ENCODE measurements at places on chromosomes 3 and 15. TPM values are rescaled to one million over a fixed set of nuclear protein-coding genes. Genes with fewer than 3 reads are reported as not detected.

- no peak overlapping the region for H3K4me3 ChIP-seq
- H3K27me3 ChIP-seq = no peaks in the 10 kb centered on the region
- peak overlapping the region; percentile 71 for H3K27ac ChIP-seq
- DNase-seq = no peak
- H3K36me3 ChIP-seq = peaks cover 12% of the 10 kb centered on the region
These were observed 77.7 kb downstream of the USP13 start for GRCh38 chr3:179730506-179730905.

DNA sequence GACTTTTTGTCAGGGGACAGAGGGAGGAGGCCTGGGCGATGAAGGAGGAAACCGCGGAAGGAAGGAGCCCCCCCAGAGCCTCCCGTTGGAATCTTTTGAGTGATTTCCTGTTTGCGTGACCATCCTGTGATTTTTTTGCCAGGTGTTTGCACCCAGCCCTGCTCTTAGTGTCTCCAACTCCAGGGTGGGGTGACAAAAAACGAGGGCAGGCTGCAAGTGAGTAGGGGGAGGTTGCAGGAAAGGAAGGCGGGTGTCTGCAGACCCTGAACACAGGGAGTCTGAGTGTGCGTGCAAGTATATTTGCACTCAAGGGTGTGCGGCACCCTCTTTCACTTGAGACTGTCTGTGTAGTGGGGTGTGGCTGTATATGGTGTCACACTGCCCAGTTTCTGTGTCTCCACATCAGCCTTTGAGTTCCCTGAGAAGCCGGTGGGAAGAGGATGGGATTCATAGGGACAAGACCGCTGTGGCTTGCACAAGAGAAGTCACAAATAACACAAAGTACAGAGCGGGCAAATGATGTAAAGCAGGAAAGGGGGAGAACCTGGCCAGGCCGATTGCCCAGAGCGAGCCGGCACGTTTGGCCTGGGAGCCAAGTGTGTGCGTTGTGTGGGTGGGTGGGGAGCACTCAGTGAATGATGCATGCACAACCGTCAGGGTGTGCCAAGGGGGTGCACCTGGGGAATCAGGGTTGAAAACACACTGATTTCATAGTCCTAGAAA lies 6.6 kb downstream of the ISLR2 start:
- H3K36me3 ChIP-seq = no peaks in the 10 kb centered on the region
- no peaks in the 10 kb centered on the region for H3K4me1 ChIP-seq
- H3K27me3 ChIP-seq = peaks cover 70% of the 10 kb centered on the region
- DNase-seq = no peak
- H3K27ac ChIP-seq = no peak overlapping the region
- peak overlapping the region; percentile 46 for H3K4me3 ChIP-seq

DNA sequence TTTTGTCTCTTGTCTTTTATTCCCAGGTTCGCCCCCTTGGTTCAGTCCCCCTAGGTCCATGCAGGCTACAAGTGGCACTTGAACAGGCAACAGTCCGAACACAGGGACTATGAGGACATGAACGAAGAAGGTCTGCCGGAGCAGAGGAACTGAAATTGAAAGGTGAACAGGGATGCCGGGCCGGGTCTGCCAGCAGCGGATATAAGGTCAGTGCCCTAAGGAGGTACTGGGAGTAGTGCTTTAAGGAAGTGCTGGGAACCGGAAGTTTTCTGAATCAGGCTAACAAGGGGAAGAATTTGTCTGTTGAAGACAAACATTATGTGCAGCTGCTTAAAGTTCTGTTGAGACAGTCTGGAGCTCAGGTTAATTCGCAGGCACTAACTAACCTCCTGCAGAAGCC lies 46.8 kb downstream of the LSM3 start:
- no peak overlapping the region for H3K4me3 ChIP-seq
- peaks cover 7% of the 10 kb centered on the region for H3K4me1 ChIP-seq
- DNase-seq = no peak
- no peaks in the 10 kb centered on the region for H3K36me3 ChIP-seq

DNA sequence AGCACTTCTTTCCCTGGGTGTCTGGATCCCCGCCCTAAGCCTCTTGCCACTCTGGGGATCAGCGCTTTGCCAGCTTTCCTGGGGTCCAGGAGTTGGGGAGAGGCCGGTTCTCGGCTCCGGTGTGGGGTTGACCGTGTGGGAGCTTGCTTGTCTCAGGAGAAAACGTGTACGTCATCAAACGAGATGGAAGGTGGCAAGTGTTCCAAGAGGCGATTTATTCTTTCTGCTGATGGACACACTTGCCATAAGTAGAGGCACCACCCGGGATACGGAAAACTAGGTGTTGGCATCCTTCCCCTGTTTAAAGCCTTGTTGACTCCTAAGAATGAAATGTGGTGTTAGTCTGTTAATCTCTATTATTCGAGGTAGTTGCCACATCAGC lies 295 bp downstream of the ZWILCH start:
- H3K4me3 ChIP-seq = peak overlapping the region; percentile 92
- no peaks in the 10 kb centered on the region for H3K27me3 ChIP-seq
- no peak for DNase-seq
- peaks cover 33% of the 10 kb centered on the region for H3K4me1 ChIP-seq

- H3K4me1 ChIP-seq = no peaks in the 10 kb centered on the region
- no peaks in the 10 kb centered on the region for H3K36me3 ChIP-seq
- no peak overlapping the region for H3K4me3 ChIP-seq
- H3K27me3 ChIP-seq = no peaks in the 10 kb centered on the region
These were observed 633.9 kb upstream of the TGFBR2 start for GRCh38 chr3:29972320-29972993.

DNA sequence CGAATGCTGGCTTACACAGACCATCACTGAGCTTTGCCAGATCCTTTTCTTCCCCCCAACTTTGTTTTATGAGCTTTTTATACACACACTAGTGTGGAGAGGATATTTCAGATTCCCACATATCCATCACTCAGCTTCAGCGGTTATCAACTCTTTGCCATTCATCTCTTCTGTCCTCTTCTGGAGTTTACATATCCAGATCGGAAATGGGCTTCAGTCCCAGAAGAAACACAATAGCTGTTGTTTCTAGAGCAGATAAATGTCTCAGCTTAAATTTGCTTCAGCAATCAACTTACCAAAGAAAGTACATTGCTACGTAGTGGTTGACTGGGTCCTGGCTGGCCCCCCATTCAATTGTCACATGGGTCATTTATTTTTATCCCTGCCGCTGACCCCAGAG lies 185.9 kb upstream of the BHLHE40 start:
- no peak for DNase-seq
- no peaks in the 10 kb centered on the region for H3K4me1 ChIP-seq
- peaks cover 48% of the 10 kb centered on the region for H3K36me3 ChIP-seq

- no peaks in the 10 kb centered on the region for H3K27me3 ChIP-seq
- H3K4me1 ChIP-seq = peaks cover 5% of the 10 kb centered on the region
- H3K4me3 ChIP-seq = no peak overlapping the region
These were observed 107.8 kb downstream of the TMCO5A start for GRCh38 chr15:38042211-38042610.

GRCh38 chr3:150391161-150391560 lies 16.9 kb upstream of the TSC22D2 start:
- no peaks in the 10 kb centered on the region for H3K27me3 ChIP-seq
- H3K36me3 ChIP-seq = no peaks in the 10 kb centered on the region
- no peak overlapping the region for H3K4me3 ChIP-seq

DNA sequence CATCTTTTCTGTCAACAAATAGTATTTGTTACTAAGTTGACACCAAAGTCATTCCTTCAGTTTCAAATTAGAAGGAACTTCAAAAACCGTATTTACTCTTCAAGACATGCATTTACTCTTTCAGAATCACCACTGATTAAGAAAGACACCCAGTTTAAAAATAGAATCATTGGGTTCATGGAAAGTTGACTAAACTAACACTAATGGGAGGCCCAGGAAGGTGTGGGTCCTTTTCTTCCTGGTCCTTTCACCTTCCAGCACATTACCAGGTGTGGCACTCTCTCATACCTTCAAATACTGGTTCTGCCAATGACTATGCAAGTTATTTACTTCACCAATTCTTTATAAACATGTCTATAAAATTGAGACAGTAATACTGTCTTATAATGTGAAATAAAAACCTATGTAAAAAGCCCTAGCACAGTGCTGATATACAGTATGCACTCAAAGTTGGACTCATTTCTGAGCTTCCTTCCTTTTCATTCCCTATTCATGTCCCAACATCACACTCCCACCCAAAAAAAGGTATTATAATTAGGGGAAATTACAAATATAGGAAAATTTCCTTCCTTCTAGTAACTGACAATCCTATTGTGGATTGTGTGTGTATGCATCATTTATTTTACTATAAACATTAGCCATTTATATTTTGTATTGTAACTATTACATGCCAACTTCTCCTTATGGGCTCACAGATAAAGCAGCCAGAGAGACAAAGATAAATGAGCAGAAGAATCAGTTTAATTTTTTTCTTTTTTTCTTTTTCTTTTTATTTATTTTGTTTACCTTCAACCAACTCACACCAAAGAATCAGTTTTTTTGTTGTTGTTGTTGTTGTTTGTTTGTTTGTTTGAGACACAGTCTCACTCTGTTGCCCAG lies 48.9 kb downstream of the LRRFIP2 start:
- DNase-seq = no peak
- H3K4me3 ChIP-seq = no peak overlapping the region
- peaks cover 15% of the 10 kb centered on the region for H3K4me1 ChIP-seq
- H3K27me3 ChIP-seq = no peaks in the 10 kb centered on the region
- H3K36me3 ChIP-seq = no peaks in the 10 kb centered on the region
- H3K27ac ChIP-seq = no peak overlapping the region

- H3K36me3 ChIP-seq = no peaks in the 10 kb centered on the region
- DNase-seq = no peak
- no peak overlapping the region for H3K27ac ChIP-seq
- no peaks in the 10 kb centered on the region for H3K27me3 ChIP-seq
- H3K4me3 ChIP-seq = no peak overlapping the region
- no peaks in the 10 kb centered on the region for H3K4me1 ChIP-seq
These were observed 1.2 kb upstream of the ZBED2 start for GRCh38 chr3:111596328-111596727.

- peak; percentile 68 for DNase-seq
- no peak overlapping the region for H3K4me3 ChIP-seq
- H3K4me1 ChIP-seq = no peaks in the 10 kb centered on the region
- H3K27me3 ChIP-seq = no peaks in the 10 kb centered on the region
These were observed 46.9 kb upstream of the NEDD4 start for GRCh38 chr15:56040081-56041035.

GRCh38 chr3:171404376-171404967 lies 55.7 kb downstream of the TNIK start:
- H3K27me3 ChIP-seq = no peaks in the 10 kb centered on the region
- H3K4me3 ChIP-seq = no peak overlapping the region
- H3K36me3 ChIP-seq = no peaks in the 10 kb centered on the region
- H3K27ac ChIP-seq = no peak overlapping the region

DNA sequence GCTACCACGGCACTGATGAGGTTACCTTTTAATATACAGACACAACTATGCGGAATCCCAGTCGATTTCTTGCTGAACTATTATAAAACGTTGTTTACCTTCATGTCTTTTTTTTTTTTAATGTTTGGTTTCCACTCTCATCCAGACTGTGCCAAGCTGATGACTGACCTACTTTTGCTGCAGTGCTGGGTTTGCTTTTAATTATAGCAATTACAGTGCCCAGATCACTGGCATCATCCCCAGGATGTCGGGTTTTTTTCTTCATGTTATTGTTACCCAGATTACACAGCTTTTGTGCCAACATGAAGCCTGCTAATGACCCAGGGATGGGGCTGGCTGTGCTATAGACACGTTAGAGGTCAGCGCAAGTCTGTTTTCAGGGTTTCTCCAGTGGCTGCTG lies 294.0 kb upstream of the ATP10A start:
- no peaks in the 10 kb centered on the region for H3K4me1 ChIP-seq
- H3K27me3 ChIP-seq = no peaks in the 10 kb centered on the region
- DNase-seq = no peak
- no peak overlapping the region for H3K27ac ChIP-seq
- H3K36me3 ChIP-seq = no peaks in the 10 kb centered on the region

GRCh38 chr15:93073465-93073952 lies 15.5 kb downstream of the RGMA start:
- peak; percentile 71 for DNase-seq
- H3K27ac ChIP-seq = no peak overlapping the region
- peaks cover 13% of the 10 kb centered on the region for H3K27me3 ChIP-seq
- no peaks in the 10 kb centered on the region for H3K36me3 ChIP-seq
- H3K4me1 ChIP-seq = peaks cover 9% of the 10 kb centered on the region
- peak overlapping the region; percentile 62 for H3K4me3 ChIP-seq

GRCh38 chr15:66729331-66729951 lies 27.4 kb downstream of the SMAD6 start:
- peak overlapping the region; percentile 67 for H3K27ac ChIP-seq
- H3K27me3 ChIP-seq = no peaks in the 10 kb centered on the region
- H3K36me3 ChIP-seq = no peaks in the 10 kb centered on the region
- peaks cover 41% of the 10 kb centered on the region for H3K4me1 ChIP-seq
- peak overlapping the region; percentile 35 for H3K4me3 ChIP-seq
- no peak for DNase-seq

- DNase-seq = no peak
- H3K36me3 ChIP-seq = peaks cover 30% of the 10 kb centered on the region
- no peak overlapping the region for H3K27ac ChIP-seq
- no peak overlapping the region for H3K4me3 ChIP-seq
These were observed 78.2 kb downstream of the FAIM start for GRCh38 chr3:138686771-138687221.

GRCh38 chr15:34783431-34783830 lies 11.9 kb downstream of the ACTC1 start:
- DNase-seq = no peak
- no peaks in the 10 kb centered on the region for H3K36me3 ChIP-seq
- no peaks in the 10 kb centered on the region for H3K27me3 ChIP-seq
- no peak overlapping the region for H3K27ac ChIP-seq

GRCh38 chr3:29582273-29582672 lies 301.4 kb downstream of the RBMS3 start:
- H3K36me3 ChIP-seq = no peaks in the 10 kb centered on the region
- H3K27me3 ChIP-seq = no peaks in the 10 kb centered on the region
- H3K4me3 ChIP-seq = no peak overlapping the region
- no peak for DNase-seq
- H3K27ac ChIP-seq = no peak overlapping the region
- H3K4me1 ChIP-seq = no peaks in the 10 kb centered on the region

GRCh38 chr15:84016371-84016770 lies 219.2 kb upstream of the GOLGA6L4 start:
- no peaks in the 10 kb centered on the region for H3K4me1 ChIP-seq
- no peak overlapping the region for H3K27ac ChIP-seq
- H3K4me3 ChIP-seq = no peak overlapping the region
- no peak for DNase-seq

The CCDC191 gene
- total RNA-seq = 4.1 TPM

The SLC2A2 gene
- not detected for total RNA-seq

The ABCC5 gene
- total RNA-seq = 33.5 TPM

The CD200 gene
- total RNA-seq = 6.5 TPM

The ALDH1L1 gene
- total RNA-seq = 3.3 TPM

The TRPC1 gene
- 5.6 TPM for total RNA-seq

The CHRNA5 gene
- total RNA-seq = 1.2 TPM

The SNX22 gene
- 28.3 TPM for total RNA-seq

Data from upper lobe of right lung (tissue), 1 donor.